ENCODE measurements at places on chromosomes 2 and 18.
A peak's percentile ranks its signal among the peaks of the same experiment; 100 is the strongest.

- DNase-seq = no peak
Measured at GRCh38 chr2:168231609-168232241, 15.7 kb downstream of the STK39 start.

- DNase-seq = no peak
Measured at GRCh38 chr2:172288603-172289002, 138.8 kb upstream of the ITGA6 start.

DNA sequence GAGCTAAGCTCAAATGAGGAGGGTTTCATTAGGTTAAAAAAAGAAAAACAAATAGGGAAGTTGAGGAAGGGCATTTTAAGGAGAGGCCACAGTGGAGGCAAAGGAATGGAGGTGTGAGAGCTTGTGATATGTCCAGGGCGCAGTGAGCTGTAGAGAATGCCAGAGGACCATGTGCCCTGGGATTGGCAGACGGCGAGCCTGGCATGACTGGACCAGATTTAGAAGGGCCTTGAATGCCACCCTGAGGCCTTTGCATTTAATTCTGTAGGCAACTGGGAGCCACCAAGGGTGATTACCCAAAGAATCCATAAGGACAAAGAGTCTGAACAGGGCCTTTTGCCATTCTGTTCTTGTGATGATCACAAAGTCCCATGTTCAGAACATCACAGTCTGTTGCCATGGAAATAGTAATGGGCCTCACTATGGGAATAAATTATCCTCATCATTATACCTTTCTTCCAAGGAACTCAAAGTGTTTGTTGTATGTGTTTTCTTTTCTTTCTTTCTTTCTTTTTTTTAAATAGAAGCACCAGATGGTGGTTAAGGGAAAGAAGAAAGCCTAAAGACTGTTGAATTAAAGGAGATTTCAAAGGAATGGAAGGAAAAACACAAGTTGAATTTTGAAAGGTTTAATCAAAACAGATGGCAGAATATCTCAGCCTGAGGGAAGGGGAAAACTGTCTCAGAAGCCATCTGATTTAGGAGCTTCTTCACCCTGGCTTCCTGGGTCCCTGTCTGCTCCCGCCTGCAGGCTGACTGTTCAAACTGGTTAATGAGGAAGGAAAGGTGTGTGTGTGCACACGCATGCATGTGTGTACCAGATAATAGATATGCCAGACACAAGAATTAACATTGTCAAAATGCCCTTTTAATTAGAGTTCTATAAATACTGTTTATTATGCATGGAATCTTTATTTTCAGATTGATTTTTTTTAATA, 31.6 kb upstream of the NCOA1 start:
- no peak for DNase-seq

DNA sequence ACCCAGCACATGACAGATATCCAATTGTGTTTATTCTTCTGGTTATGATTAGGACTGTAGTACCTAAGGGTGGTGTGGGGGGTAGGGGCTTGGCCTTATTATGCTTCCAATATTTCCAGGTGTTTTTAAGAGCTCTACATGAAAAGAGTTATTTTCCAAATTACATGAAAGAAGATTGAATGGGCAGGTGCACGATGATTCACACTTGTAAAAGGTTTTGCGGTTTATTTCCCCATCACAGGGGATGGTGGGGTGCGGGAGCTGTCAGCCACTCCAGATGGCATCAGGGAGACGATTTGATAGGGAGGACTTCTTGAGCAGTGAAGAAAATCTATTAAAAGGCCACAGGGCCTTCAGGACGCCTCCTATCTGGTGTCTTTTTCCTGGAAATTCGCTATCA, 15.1 kb upstream of the CCBE1 start:
- no peak for DNase-seq

GRCh38 chr18:45688833-45689232, 35.1 kb upstream of the SLC14A1 start:
- peak; percentile 51 for DNase-seq

GRCh38 chr18:76449111-76449453, 46.0 kb downstream of the ZNF516 start:
- no peak for DNase-seq

GRCh38 chr2:234162861-234163260, 112.4 kb downstream of the SPP2 start:
- no peak for DNase-seq

GRCh38 chr2:94980406-94980805, 45.1 kb upstream of the MAL start:
- no peak for DNase-seq

GRCh38 chr2:222318712-222319585, 20.2 kb upstream of the PAX3 start:
- DNase-seq = peak; percentile 34

GRCh38 chr2:10309286-10309685, 6.6 kb downstream of the HPCAL1 start:
- DNase-seq = no peak

GRCh38 chr2:138213084-138213483, 248.8 kb downstream of the HNMT start:
- DNase-seq = no peak

GRCh38 chr2:34995196-34995595, 1360.4 kb upstream of the CRIM1 start:
- no peak for DNase-seq

GRCh38 chr18:59929621-59930295, 30.0 kb downstream of the PMAIP1 start:
- no peak for DNase-seq

GRCh38 chr2:85393836-85394235, 16.3 kb downstream of the CAPG start:
- no peak for DNase-seq

- no peak for DNase-seq
Measured at GRCh38 chr18:8673256-8674209, 31.8 kb upstream of the MTCL1 start.

DNA sequence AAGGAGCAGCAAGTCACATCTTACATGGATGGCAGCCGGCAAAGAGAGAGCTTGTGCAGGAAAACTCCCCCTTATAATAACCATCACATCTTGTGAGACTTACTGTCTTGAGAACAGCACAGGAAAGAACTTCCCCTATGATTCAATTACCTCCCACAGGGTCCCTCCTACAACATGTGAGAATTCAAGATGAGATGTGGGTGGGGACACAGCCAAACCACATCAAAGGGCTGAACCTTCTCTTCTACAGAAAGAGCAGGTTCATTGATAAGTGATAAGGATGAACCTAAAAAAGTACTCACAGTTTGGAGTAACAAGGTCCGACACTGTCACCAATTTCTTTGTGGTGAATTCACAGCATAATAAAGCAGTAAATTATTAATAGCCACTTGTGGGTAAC, 422.2 kb upstream of the FSIP2 start:
- DNase-seq = no peak

DNA sequence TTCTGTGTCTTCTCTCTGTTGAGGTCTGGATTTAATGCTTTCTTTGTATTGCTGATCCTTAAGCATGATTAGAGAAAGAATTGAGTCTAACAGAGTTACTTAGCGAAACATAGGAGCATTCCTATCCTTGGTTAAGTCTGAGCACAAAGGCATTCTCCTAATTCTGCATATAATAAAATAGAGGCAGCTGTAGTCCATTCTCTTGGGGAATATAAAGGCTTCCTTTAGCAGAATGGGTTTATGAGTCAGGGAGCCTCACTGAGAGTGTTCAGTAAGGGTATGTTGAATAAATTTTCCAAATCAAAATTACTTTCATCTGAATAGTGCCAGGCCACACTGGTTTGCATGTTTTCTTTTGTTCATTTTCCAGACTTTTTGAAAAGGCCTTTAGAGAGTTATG, 101.5 kb downstream of the GALNT1 start:
- DNase-seq = no peak

DNA sequence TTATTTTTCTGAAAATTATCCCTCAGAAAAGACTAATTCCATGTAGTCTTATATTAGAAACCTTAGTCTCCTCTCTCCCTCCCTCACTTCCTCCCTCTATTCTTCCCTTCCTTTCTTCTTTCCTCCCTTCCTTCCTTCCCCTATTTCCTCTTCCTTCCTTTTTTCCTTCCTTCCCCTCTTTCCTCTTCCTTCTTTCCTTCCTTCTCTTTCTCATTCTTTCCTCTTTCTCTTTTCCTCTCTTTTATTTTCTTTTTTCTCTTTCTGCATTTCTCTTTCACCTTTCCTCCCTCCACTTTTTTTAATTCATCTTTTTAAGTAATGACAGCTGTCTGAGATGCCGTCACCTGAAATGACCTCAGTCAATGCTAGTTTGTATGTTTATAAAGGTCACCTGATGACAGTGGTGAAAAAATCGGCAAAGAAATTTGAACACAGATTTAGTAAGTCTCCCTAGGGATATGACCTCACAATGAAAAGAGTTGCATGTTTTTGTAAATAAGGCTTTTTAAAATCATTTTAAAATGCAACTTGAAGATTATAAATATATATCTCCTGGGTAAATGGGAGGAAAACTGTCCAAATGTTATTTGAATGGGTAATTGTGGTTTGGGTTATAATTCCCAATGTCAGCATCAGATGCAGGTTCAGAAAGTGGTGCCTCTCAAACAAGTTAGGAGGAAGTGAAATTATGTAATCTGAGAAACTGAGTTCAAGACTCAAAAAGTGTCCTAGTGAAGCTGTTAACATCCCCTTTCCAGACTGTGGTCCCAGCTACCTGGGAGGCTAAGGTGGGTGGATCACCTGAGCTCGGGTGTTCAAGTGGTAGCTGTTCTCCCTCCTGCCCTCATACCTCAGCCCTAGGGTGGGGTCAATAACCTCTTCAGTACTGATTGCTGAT, 90.3 kb upstream of the ST3GAL5 start:
- DNase-seq = no peak

- no peak for DNase-seq
Measured at GRCh38 chr2:70553334-70553583, 367 bp downstream of the TGFA start.

- DNase-seq = no peak
Measured at GRCh38 chr18:55246278-55246677, 287.0 kb upstream of the CCDC68 start.

DNA sequence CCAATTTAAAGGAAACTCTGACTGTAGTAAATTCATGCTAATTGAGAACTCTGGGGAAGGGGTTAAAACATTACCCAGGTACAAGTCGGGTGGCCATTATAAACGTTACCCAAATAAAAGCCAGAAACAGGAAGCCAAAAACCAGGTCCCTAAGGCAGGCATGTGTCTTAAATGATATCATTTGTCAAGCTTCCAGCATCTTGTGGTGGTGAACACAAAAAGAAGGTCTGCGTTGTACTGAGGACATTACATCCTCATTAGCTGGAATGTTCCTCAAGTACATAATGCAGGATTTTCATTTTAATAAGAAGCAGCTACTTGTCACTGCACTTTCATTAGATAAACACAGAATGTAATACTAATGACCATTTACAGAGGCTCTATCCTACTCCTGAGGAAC, 10.9 kb downstream of the PTGR3 start:
- no peak for DNase-seq

- no peak for DNase-seq
Measured at GRCh38 chr2:120722568-120723421, 12.9 kb upstream of the GLI2 start.

DNA sequence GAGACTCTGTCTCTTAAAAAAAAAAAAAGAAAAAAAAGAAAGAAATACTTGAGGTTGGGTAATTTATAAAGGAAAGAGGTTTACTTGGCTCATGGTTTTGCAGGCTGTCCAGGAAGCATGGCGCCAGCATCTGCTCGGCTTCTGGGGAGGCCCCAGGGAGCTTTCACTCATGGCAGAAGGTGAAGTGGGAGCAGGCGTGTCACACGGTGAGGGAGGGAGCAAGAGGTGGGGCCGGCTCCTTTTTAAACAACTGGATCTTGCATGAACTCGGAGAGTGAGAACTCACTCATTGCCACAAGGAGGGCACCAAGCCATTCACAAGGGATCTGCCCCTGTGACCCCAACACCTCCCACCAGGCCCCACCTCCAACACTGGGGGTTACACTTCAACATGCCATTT, 30.6 kb downstream of the CYP26B1 start:
- DNase-seq = no peak

GRCh38 chr2:80499095-80499494, 194.5 kb upstream of the LRRTM1 start:
- no peak for DNase-seq

- no peak for DNase-seq
Measured at GRCh38 chr2:204715361-204715760, 170.1 kb downstream of the PARD3B start.

- no peak for DNase-seq
Measured at GRCh38 chr2:154704991-154705390, 6.5 kb downstream of the KCNJ3 start.

DNA sequence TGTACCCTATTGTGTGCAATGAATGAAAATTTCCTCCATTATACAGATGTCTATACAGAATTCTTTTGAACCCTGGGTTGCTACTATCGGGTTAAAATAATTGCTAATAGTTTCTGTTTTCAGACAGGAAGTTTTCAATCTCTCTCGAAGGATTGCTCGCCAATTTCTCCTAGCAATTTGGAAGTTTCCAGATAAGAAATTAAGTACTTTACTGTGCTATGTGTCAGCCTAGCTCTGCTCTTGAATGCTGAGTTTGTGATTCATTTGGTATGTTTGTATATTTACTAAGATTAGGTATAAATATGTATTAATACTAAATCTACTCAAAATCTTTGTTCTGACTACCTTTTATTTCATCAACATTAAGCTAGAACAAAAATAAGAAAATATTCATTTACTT, 74.6 kb upstream of the ARL5A start:
- no peak for DNase-seq

GRCh38 chr2:156470975-156471583, 34.9 kb downstream of the GPD2 start:
- no peak for DNase-seq

GRCh38 chr2:1731963-1732768, 12.1 kb downstream of the PXDN start:
- no peak for DNase-seq

- DNase-seq = no peak
Measured at GRCh38 chr2:31660165-31660564, 79.4 kb upstream of the SRD5A2 start.

GRCh38 chr2:124911560-124911959, 886.5 kb downstream of the CNTNAP5 start:
- DNase-seq = no peak

GRCh38 chr2:29343830-29344229, 228.6 kb downstream of the CLIP4 start:
- no peak for DNase-seq

- no peak for DNase-seq
Measured at GRCh38 chr2:197079414-197079813, 152.9 kb upstream of the PGAP1 start.

DNA sequence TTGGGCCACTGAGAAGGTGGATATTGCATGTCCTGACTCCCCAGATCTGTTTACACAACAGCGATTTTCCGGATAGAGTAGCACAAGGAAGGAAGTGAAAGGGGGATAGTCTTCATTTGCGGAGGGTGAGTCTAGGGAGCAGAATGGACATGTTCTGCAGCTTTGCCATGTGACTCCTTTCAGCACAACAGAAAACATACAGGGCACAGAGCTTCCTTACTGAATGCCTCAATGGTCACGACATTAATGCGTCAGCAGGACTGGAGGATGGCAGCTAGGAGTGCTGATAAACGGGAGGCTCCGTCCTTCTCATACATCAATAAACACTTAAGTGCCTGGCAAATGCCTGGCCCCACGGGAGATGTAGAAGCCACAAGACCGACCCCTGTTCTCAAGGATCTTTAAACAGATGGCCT, 163.0 kb downstream of the FAM210A start:
- DNase-seq = no peak

Measured in activated CD4-positive, CD25-positive, alpha-beta regulatory T cell treated with anti-CD3 and anti-CD28 coated beads, Interleukin-2, amount 50 U/mL, for 72 hours (primary cell).